Glutamatergic neuron (in vitro differentiated cells): ENCODE measurements at places on chromosomes 7 and 10. TPM values are rescaled to one million over a fixed set of nuclear protein-coding genes. Genes with fewer than 3 reads are reported as not detected.
A peak's percentile ranks its signal among the peaks of the same experiment; 100 is the strongest.

Gene MSMB
- total RNA-seq: not detected

Gene COL17A1
- total RNA-seq: not detected

Gene SPDYE11
- total RNA-seq: 0.25 TPM

- no peak overlapping the region for H3K4me3 ChIP-seq
- no peaks in the 10 kb centered on the region for H3K27me3 ChIP-seq
- H3K36me3 ChIP-seq: peaks cover 5% of the 10 kb centered on the region
- no peak overlapping the region for H3K27ac ChIP-seq
Observed at GRCh38 chr7:108164342-108164741, 34.2 kb upstream of the LAMB4 start.

- H3K4me1 ChIP-seq: peaks cover 20% of the 10 kb centered on the region
- H3K27me3 ChIP-seq: peaks cover 21% of the 10 kb centered on the region
- H3K4me3 ChIP-seq: peak overlapping the region; percentile 88
- peak overlapping the region; percentile 98 for H3K27ac ChIP-seq
Observed at GRCh38 chr7:128832880-128833147, 2.6 kb downstream of the FLNC start.

DNA sequence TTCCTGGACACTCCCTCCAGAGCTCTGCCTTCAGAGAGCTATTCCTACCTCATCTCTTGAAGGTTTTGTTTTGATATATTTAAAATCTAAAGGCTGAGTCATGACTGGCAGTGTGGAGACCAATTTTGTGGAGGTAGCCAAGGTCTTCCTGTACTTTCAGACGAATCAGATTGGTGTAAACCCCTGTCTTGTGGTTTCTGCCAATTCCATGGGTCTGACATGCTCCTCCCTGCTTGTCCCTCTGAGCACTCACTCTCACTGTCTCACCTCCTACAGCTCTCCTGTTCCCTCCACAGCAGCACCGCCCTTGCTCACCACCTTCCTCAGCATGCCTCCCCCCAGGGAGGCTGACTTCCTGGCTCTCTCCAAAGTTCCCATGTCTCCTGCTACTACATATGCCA is 179.8 kb downstream of the NPSR1 start:
- peak overlapping the region; percentile 26 for H3K4me3 ChIP-seq
- peaks cover 4% of the 10 kb centered on the region for H3K27me3 ChIP-seq
- H3K27ac ChIP-seq: peak overlapping the region; percentile 57
- peaks cover 11% of the 10 kb centered on the region for H3K4me1 ChIP-seq

DNA sequence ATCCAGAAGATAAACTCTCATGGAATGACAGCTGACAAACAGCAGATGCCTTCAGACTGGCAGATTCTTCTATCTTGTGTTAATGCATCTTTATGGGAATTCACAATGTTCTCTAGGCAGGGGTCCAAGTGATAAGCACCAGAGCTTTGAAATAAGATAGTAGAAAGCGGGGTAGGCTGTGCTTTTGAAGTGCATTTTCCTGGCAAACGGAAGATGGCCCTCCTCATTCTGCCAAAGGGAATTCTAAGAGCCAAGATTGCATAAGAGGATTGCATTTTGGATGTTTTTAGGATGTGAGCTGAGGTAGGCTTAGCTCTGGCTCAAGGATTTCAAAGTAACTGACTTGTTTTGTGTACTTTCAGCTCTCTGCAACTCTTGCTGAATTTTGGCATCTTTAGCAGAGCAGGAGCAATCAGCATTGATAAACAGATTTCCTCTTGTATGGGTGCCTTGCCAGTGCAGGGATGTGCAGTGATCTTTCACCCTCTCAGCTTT is 298.5 kb upstream of the KLF6 start:
- H3K27me3 ChIP-seq: no peaks in the 10 kb centered on the region
- no peaks in the 10 kb centered on the region for H3K4me1 ChIP-seq
- no peak overlapping the region for H3K4me3 ChIP-seq
- DNase-seq: no peak
- no peaks in the 10 kb centered on the region for H3K36me3 ChIP-seq
- no peak overlapping the region for H3K27ac ChIP-seq
